OCI-M1 (cell line): ENCODE measurements at places on chromosomes 6 and 20.

DNA sequence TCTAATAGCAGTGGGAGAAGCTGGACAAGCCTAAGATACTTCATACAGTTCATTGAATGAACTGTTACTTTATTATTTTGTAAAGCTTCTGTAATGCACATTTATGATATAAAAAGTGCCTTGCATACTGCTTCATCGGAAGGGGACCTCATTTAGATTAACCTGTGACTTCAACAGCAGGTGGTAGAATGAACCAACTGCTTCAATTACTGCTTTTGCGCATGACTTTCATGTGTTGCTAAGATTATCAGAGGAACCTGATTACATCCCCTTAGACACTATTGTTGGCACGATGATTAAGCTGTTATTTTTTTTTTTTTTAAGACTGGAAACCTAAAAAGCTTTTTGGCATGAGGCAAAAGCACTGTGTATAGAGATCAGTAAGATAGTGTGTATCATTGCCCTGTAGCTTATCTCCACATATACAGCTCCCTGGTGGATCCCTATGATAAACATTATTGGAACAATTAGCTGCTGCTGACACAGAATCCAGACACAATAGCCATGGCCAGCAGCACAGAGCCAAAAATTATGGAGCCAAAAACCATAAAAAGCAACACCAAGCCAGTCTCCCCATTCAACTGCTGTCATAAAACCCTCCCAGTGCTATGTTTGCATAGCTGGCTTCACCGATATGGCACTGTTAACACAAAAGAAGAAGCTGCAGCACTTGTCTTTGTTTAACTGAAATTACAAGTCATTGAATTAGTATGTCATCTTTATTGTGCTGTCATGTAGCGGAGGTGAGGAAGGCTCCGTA lies 731.6 kb upstream of the MMS22L start:
- peak; percentile 71 for DNase-seq

- no peak for DNase-seq
These were observed 334.3 kb downstream of the ZFAND3 start for GRCh38 chr6:38153798-38154345.

- no peak for DNase-seq
These were observed 780.3 kb downstream of the PHF3 start for GRCh38 chr6:64415926-64416325.

DNA sequence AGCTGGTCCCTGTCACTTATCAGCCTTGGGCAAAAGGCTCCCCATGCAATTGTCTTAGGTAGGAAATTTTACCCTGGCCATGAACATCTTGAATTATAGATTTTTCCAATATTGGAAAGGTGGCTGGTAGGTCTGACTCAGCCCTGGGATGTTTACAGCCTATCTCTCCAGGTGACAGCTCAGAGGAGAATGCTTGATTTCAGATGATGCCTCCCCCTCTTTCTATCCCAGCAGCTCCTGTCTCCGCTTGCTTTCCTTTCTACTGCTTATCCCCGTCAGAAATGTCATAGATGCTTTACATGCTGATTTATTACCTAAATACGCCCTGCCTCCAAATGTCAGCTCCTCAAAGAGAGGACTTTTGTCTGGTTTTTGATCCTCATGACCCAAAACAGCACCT lies 109.6 kb downstream of the NFATC2 start:
- no peak for DNase-seq

- no peak for DNase-seq
These were observed 566.2 kb upstream of the NRSN1 start for GRCh38 chr6:23559587-23560343.

- no peak for DNase-seq
These were observed 42.8 kb upstream of the TAF8 start for GRCh38 chr6:42007286-42008137.

DNA sequence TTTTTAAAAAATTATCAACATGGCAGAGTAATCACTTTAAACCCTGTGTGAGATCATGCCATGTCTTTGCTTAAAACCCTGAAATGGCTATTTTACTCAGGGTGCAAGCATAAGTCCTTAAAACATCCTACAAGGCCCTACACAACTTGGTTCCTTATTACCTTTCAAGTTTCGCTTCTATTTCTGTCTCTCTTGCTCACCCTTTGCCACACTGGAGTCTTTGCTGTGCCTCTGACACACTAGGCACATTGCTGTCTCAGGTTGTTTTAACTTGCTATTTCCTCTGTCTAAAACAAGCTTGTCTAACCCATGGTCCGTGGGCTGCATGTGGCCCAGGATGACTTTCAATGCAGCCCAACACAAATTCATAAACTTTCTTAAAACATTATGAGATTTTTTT lies 55.6 kb downstream of the KIAA0408 start:
- DNase-seq = no peak

- DNase-seq = no peak
These were observed 38.3 kb upstream of the MDFI start for GRCh38 chr6:41599852-41600445.

- DNase-seq = no peak
These were observed 91.3 kb downstream of the AKAP7 start for GRCh38 chr6:131226459-131227157.

DNA sequence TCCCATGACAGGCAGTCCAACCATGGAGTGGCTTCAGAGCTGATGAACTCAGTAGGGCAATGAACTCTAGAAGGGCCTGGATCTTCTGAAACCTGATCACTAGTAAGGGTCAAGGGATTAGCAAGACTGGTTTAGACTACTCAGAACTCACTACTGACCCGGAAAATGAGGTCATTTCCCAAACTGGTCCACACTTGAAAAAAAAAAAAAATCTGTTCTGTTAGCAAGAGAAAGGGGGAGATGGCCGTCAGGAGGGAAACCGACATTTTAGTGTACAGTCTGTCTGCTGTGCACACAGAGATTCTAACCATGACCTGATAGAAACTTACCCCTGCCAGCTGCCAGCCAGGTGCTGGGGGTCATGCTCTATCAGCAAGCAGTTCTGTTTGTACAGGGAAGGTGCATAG lies 262.4 kb upstream of the AGPAT4 start:
- no peak for DNase-seq

DNA sequence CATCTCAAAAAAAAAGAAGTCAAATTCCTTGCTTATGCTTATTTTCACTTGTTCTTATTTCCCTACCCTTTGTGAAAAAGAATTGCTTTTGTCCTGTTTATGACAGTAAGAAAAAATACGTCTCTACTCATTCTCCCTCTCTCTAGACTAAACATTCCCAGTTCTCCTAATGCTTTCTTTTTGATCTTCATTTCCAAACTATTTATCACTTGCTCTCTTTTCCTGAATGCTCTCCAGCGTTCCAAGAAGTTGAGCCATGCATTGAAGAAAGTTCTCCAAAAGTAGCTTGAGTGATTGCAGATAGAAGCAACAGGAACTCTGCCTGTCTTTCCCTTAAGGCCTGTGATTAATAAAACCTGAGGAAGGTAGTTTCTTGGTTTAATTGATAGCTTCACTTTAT lies 53.1 kb upstream of the TMEM170B start:
- DNase-seq = no peak

DNA sequence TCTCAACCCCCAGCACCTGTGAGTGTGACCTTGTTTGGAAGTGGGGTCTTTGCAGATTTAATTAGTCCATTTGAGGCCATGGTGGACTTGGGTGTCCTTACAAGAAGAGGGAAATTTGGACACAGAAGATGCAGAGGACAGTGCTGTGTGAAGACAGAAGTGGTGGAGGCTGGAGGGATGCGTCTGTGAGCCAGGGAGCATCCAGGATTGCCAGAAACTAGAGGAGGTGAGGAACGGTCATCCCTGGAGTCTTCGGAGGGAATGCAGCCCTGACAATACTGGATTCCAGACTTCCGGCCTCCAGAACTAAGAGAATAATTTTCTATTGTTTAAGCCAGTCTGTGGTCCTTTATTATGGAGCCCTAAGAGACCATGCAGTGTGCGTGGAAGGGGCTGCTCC lies 22.9 kb upstream of the NPBWR2 start:
- no peak for DNase-seq

- DNase-seq = no peak
These were observed at the start of gene TAAR1 for GRCh38 chr6:132659082-132659481. Gene TAAR1 (minus strand): TSS chr6:132659182. CDS start chr6:132646003, 13,179 bp downstream.

GRCh38 chr6:113377362-113377942 lies 479.7 kb upstream of the MARCKS start:
- no peak for DNase-seq

GRCh38 chr6:32154514-32155161 lies 697 bp downstream of the PPT2 start:
- DNase-seq = peak; percentile 88

GRCh38 chr20:1440024-1440423 lies 26.6 kb downstream of the NSFL1C start:
- peak; percentile 35 for DNase-seq
